ENCODE measurements at places on chromosomes 11 and 22.

DNA sequence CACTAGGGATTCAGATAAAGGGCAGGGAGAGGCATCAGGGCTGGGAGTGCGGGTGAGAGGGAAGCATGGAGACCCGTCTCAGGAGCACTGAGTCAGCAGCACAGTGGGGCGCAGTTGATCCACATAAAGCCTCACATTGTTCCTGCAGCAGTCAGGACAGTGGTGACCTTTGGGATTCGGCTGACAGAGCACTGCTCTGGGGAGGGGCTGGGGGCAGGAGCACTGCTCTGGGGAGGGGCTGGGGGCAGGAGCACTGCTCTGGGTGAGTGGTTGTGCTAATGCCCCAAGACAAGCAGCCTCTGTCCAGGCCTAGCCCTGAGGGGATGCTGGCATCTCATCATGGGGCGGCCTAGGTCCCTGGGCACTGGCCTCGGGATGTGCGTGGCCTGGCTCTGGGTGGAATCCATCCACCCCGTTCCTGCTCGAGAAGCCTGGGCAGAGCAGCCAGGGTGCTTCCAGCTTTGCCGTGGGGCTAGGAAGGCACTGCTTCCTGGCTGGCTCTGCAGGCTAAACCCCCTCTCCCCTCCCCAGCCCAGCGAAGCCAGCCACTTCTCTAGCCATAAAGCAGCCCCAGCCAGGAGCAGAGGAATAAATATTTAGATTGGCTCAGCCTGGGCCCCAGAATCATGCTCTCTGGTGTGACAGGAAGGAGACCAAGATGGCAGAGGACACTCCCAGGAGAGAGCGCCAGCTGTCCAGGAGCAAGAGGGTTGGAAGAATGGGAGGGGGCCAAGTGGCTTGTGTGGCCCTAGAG, 7.3 kb downstream of the OAF start:
- no peak for DNase-seq

GRCh38 chr11:46270684-46271083, 6.8 kb upstream of the CREB3L1 start:
- no peak for DNase-seq

- DNase-seq, result no peak
Measured at GRCh38 chr11:2868506-2869133, 17.0 kb downstream of the CDKN1C start.

DNA sequence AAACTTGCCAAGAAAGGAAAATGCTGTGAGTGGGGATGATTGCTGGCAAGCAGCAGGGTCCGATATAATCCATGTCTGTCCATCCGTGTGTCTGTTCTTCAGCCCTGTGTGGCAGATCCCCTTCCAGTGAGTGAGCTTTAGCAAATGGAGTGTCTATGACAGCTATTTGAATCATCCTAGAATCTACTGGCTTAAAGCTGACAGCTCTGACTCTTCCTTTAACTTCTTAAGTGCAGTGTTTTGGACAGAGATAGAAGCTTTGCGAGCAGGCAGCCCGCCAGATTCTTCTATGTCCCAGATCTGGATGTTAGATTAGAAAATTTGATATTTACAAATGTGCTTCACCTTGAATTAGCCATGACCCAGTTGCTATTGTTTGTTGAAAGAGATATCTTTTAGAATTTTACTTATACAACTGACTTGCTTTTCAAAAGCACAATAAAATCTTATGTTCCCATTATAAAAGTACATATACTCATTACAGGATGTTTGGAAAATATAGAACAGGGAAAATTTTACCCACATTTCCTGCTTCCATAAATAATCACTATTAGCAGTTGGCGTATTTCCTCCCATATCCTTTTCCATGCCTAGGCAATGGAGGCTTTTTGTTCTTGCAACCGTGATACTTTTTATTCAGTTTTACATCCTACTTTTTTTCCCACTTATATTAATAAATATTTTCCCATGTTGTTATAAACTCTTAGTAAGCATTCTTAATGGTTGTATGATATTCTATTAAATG, 124.5 kb downstream of the COMMD9 start:
- DNase-seq, result no peak

DNA sequence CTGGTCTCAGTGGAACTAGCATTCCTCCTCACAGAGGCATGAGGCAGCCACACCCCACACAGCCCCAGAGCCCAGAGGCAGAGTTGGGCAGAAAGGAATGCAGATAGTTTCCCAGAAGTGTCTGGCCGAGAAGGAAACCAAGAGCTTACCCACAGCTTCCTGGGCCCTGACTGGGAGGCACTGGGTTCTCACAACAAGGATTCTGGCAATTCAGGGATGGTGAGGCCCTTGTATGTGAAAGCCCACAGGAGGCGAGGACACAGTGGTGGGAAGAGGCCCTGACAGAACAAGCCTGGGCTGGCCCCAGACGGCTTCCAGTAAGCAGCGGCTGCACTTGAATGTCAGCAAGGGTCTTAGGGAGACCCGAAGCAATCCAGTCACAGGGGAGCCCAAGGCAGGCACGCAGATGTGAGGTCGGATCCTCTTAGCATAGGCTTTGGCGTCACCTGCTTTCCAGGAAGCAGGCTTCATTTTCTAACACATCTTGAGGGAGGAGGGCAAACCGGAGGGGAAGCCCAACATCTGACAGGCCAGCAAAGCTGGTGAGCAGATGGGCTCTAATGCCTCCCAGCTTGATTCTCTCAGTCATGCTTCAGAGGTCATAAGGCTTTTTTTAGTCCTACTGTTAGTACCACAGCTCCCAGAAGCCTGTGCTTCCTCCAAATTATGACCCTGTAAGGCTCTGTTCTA, 78.3 kb upstream of the AKIP1 start:
- no peak for DNase-seq

DNA sequence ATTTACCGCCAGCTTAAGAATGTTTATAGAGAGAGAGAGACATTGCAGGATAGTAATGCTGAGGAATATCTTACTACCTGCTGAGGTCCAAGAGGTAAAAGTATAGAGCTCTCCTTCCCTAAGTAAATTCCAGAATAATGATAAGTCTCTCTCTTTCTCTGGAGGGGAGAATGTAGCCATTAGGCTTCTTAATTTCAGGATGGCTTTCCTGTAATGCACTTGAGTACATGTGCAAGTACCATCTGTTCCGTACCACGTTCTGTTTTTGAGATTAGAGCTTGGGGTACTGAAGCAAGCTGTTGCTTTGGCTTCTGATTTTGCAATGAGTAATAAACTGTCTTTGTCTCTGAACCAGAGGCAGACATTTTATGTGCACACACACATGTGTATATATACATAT, 1314.0 kb downstream of the JRKL start:
- DNase-seq, result no peak

- DNase-seq, result no peak
Measured at GRCh38 chr11:28140689-28141455, 32.7 kb downstream of the METTL15 start.

GRCh38 chr11:1736447-1736992, 13.9 kb downstream of the IFITM10 start:
- DNase-seq, result no peak

DNA sequence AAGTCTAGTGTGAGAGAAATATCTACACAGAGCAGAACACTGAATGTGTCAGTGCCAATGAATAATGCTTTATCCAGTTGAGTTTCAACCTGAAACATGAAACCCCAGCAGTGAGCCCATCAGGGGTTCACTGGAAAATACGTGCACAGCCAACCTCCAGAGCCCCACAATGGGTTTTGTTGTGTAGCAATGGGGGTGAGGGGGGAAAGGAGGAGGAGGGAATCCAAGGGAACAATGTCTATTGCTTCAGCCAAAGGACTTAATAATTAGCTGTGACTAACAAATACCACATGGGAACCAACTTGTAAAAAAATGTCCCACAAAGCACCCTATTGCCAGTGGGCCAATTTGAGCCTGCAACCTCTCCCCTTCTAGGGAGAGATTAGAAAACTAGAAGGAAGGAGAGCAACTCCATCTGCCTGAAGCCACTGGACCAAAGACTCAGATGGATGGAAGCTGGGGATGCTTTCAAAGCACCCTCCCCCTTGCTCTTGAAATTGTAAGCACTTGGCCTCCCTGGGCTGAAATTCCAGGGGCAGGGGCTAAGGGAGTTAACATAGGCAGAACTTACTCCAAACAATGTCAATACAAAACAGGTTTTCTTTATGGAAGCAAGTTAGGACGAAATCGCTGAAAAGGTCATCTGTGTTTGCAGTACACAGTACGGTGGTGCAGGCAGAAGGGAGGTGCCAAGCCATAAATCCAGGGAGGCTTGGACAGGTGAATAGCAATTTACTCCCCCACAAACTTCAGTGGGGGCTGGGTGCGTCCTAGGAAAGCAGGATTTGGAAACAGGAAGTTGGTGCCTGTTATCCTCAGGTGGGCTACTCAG, 99.8 kb downstream of the ARL14EP start:
- no peak for DNase-seq

- DNase-seq, result no peak
Measured at GRCh38 chr22:47287516-47287915, 525.1 kb downstream of the TBC1D22A start.

DNA sequence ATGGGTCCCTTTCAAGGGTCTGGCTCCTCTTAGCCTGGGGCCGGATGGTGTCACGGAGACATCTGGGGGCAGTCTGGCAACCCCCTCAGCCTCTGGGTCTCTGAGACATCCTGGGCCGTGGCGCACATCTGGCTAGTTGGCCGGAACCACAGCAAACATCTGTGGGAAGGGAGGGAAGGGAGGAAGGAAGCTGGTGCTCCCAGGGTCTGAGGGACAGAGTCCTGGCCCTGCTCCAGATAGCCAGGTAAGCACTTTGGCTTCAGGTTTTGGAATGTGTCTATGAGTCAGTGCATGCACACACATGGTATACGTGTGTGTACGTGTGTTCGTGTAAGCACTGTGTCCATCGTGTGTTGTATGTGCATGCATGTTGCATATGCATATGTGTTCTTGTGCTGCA, 225.1 kb downstream of the MN1 start:
- DNase-seq, result no peak

DNA sequence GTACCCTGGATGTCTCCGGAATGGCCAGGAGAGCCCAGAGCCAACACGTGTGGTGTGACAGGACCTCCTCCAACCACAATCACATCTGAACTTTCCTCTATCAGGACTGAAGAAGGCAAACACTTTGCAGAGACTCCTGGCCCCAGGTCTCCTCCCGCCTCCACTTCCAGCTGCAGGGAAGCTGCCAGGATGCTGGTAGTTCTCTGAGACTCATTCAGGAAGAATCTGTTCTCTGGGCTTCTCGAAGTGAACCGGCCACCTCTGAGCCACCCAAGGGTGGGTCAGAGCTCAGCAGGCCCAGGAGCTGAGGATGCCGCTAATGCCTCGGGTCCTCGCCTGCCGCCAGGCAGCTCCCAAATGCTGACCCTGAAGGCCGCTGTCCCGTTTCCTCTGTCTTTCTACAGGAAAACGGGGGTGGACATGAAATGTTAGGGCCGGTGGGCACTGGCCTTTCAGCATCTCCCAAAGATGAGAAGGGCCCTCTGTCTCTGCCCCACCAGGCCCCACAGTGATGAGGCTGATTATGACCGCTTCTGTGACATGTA, 789.9 kb downstream of the BRD1 start:
- DNase-seq, result no peak
